ENCODE measurements at places on chromosomes 3 and 15.

- no peak for DNase-seq
Measured at GRCh38 chr3:123799544-123800361, 84.4 kb downstream of the MYLK start.

DNA sequence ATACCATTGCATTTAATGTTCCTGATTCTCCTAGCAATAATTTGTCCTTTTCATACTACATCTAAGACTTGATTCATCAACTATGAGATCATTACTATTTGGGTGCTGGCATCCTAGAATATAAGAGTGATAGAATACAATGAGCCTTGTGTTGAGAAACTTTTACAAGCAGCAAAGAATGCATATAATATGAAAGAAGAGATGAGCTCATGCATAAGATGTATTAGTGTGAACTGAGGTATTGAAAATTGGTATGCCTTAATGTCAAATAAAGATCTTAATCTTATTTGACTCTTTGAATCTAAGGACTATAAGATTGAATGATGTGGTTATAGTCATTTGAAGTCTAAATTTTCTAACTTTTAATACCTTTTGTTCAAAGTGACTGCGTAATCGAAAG, 220.0 kb upstream of the ARHGEF26 start:
- DNase-seq, result no peak

DNA sequence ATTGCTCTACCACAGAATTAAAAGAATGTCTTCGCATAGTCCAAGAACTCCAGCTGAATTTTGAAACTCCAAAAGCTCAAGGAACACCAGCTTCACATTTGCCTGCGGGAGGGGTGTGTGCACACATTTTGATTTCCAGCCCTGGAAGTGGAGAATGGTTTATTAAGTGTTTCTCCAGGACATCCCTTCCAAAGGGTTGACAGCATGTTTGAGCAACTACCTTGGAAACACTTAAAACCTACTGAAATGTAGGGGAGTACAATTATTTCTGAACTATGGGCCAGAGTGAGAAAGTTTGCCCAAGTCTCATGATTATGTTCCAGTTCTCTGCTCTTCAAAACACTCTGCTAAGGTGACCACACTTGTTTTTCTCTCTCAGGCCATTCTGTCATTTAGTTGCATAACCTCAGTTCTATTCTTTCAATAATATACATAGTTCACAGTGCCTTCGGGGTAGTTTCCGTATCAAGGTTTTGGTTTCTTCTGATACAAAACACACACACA, 7.9 kb downstream of the ACP3 start:
- no peak for DNase-seq

- no peak for DNase-seq
Measured at GRCh38 chr15:35702946-35703495, 157.1 kb upstream of the DPH6 start.

- DNase-seq, result no peak
Measured at GRCh38 chr15:76334438-76335306, 1.9 kb upstream of the ISL2 start.

DNA sequence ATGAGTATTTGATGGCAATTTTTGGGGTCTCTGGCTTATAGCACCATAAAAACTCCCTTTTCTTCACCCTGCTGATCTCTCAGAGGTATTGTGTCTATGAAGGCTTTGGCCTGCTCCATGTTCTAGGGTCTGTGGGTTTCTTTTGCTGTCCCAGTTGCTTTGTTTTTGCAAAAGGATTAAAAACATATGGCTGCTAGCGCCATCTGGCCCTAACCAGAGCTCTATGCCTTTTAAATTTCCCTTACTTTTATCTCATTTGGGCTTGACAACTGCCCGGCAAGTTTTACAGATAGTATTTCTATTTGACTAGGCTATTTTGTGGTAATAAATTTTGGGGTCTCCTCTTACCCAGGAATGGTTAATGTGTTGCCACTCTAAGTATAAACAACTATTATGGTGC, 6.4 kb upstream of the GHRL start:
- DNase-seq, result no peak

GRCh38 chr15:31024330-31024729, 32.9 kb upstream of the MTMR10 start:
- DNase-seq, result no peak

GRCh38 chr3:78424656-78425055, 1343.1 kb downstream of the ROBO1 start:
- no peak for DNase-seq

DNA sequence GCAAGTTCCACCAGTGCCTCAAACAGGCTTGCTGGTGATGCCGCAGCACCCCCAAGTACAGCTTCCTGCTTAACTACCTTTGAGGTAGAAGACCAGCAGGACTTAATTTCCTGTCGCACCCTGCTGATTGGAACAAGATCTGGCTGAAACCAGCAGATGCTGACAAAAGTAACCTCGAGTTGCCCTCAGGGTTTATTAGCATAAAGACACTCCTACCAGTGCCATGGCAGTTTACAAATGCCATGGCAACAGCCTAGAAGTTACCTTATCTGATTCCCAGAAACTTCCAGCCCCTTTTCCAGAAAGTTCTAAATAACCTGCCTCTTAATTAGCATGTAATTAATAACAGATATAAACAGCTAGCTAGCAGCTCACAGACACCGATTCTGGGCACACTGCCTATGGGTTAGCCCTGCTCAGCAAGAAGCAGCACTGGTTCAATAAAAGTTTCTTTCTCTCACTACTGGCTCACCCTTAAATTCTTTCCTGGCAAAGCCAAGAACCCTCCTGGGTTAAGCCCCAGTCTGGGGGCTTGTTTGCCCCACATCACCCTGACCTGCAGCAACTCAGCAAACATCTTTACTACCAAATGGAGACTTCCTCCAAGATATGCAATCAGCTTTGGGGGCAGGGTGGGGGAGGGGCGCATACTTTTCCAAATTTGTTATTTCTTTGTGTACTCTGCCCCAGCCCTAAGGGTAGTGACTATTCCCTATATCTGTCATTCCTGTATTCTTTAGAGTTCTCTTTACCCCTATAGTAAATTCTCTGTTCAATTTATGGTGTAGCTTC, 54.2 kb downstream of the MAP4 start:
- DNase-seq, result no peak

DNA sequence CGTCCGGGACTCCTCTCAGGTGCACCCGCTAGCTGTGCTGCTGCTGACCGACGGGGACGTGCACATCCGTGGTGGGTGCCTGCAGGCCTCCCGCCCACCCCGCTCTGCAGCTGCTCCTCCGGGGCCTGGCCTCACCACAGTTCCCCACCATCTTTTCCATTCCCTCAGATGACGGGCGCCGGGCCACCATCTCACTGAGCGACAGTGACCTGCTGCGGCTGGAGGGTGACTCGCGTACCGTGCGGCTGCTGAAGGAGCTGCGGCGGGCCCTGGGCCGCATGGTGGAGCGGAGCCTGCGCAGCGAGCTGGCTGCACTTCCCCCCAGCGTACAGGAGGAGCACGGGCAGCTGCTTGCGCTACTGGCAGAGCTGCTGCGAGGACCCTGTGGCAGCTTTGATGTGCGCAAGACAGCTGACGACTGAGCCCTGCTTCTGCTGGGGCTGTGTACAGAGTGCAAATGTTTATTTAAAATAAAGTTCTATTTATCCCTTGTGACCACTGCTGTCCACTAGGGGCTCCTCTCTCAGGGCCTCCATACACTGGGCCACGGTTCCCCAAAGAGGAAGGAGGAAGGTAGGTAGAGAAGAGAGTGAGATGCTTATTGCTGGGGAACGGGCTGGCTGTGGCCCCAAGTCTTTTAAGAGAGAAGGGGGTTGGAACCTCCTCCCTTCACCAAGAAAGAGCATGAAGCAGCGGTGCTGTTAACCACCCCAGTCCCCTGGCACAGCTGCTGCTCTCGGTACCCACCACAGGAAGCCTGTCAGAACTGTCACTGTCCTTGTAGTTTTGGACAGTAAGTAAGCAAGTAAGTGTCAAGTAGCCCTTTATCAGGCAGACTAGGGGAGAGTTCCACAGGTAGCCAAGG, 47.0 kb downstream of the DHX30 start:
- no peak for DNase-seq

DNA sequence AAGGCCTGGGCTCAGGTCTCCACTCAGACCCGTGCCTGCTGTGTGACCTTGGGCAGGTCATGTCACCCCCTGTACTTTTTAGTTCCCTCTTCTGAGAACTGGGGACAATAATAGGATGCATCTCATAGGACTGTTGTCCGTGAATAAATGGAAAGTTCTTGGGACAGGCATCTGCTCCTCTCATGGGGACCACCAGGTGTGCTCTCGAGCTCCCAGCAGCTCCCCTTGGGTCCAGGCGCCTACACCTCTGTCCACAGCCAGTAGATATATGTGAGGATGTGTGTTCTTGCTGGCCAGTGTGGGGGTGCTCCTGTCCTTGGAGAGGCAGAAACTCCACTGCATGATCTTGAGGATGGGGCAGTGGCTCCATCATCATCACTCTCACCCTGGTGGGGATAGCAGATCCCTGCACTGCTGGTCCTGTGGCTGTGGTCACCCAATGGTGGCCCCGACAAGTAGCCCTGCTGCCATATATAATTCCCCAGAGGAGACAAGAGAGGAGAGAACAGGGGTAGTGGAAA, 257.6 kb upstream of the TLE3 start:
- DNase-seq, result no peak

- DNase-seq, result no peak
Measured at GRCh38 chr15:42759093-42759492, 22.2 kb upstream of the CDAN1 start.

- DNase-seq, result no peak
Measured at GRCh38 chr3:150105886-150106612, 135.4 kb upstream of the PFN2 start.

DNA sequence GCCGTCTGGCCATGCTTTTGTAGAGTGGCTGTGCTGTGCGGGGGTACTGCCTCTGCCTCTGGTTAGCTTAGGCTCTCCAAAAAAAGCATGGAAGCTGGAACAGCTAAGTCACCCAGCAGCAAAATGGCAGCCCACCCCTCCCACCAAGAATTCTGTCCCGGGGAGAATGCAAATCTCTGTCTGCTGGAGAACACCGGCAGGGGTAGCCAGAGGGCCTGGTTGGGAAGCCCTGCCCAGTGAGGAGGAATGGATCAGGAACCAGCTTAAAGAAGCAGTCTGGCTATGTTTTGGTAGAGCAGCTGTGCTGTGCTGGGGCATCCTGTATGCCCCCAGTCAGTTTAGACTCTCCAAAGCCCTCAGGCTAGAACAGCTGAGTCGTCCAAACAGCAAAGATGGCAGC, 56.2 kb upstream of the PTPRG start:
- DNase-seq, result no peak

- DNase-seq, result no peak
Measured at GRCh38 chr15:70479785-70480184, 283.6 kb downstream of the UACA start.

DNA sequence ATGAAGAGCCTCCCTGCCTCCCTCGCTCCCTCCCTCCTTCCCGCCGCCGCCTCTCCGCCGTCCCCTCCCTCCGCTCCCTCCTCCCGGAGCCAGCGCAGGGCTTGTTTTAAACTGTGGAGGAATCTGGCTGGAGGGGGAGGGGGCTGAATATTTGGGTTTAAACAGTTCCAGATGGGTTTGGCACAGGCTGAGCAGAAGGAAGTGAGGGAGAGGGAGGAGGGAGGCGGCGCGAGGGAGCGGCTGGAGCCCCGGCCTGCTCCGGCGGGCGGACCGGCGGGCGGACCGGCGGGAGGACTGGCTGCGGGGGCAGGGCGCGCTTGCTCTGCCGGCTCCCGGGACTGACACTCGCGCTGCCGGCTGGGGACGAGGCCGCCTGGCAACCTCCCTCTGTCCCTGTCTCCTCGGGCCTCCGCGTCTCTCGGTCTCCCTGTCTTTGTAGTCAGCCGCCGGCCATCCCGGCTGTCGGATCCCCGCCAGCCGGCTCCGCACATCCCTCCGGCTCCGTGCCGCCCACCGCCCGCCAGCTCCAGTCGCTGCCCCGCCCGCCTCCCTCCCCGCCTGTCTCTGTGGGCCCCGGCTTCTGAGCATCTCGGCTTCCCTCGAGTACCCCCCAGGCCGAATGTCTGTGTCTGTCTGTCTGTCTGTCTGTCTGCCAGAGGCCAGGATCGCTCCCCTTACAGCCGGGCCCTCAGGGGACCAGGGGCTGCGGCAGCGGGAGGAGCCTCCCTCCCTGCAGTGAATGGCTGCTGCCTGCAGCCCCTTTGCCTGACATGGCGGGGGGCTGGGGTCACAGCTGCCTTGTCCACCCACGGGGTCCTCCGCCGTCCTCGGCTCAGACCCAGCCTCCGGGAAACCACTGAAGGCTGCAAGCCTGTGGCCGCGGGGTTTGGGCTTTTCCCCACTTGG, 7.6 kb downstream of the EPHB3 start:
- DNase-seq, result no peak

DNA sequence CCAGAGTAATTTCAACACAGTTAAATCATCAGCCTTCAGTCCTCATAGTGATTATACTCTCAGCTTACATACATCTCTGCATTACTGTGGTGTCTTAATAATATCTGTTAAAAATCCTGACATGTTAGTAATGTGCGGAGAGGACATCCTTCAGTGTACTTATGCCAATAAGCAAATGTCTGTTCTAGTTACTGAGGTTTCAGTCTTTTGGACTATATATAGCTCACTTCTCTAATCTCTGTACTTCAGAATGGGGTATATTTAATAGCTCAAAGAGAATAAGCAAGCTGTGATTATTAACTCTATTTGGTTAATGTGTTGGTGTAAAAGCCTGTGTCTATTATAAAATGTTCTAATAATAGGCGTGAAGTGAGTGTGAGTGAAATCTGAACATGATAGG, 28.9 kb upstream of the OSTN start:
- DNase-seq, result no peak

GRCh38 chr3:189267981-189268613, 96.3 kb downstream of the TPRG1 start:
- DNase-seq, result no peak

- DNase-seq, result no peak
Measured at GRCh38 chr3:175214216-175214615, 355.1 kb downstream of the NAALADL2 start.

DNA sequence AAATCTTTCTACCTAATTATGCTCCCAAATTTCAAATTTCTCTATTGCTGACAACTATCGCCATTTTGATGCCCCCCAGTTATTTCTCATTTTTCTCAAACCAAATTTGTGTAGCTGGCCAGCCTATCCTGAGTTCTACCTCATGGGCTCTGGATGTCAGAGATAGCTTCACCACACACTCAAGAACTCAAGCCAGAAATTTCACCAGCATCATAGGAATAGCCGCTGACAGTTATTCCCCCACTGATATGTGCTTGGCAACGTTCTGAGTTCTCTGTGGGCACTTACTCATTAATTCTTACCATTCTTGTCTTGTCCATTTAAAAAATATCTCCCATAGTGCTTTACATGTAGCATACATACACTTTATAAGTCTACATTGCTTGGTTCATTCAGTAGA, 264.7 kb downstream of the FHIT start:
- DNase-seq, result no peak

DNA sequence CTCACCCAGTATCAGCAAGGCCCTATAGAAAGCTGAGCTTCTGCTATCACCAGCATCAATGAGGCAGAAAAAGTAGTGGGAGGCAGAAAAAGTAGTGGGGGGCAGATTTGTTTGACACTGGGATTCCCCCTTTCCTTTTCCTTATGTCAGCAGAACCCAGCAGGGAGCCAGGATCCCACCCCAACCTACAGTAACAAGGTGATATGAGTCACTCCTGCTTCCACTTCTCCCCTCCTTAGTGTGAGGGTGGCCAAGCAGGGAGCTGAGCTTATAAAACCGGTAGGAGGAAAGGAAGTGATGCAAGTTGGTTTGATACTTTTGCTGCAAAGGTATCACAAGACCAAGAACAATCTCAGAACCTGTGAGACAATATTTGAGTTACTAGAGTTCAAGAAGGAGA, 128.7 kb downstream of the SCAPER start:
- DNase-seq, result no peak

All from T-helper 17 cell (primary cell).